Left renal cortex interstitium (tissue), 4 donors: ENCODE measurements at places on chromosomes 5 and 9. TPM values are rescaled to one million over a fixed set of nuclear protein-coding genes. Genes with fewer than 3 reads are reported as not detected.

DNA sequence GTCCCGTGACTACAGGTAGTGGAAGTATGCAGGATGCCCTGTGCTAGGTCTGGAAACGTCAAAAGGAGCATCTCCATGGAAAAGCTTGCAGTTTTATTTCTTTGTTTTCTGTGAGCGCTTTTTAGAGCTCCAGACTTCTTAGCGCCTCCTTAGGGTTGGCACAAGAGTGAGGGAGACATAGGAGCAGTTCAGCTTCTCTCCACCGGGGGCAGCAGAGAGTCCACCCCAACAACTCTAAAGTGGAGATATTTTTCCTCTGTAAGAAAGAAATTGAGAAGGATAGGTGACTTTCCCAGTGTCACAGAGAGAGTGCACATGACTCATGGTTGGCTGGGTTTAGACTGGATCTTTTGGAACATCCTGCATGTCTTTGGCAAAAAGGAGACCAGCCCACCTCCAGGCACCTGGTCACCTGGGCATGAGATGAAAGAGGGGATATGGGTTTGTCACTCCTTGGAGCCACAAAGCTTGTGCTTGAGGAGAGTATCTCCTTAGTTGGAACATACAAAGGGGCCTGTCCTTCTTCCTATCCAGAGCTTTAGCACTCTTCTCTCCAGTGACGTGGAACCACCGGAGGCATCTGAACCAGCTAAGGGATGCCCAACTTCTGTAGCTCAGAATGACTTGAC is 637.7 kb downstream of the SEMA5A start:
- no peak for DNase-seq

DNA sequence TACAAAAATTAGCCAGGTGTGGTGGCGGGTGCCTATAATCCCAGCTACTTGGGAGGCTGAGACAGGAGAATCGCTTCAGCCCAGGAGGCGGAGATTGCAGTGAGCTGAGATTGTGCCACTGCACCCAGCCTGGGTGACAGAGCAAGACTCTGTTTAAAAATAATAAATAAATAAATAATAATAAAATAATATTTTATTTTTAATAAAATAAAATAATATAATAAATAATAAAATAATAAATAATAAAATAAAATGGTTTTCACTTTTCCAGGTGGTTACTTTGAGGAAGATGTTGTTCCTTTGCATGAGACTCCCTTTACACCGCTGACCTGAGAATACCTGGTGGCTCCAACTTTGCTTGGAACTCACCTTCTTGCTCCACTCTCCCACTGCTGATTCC is 82.8 kb downstream of the RCL1 start:
- no peak for DNase-seq

GRCh38 chr9:18694959-18695668 is 221.2 kb downstream of the ADAMTSL1 start:
- DNase-seq, result no peak

- DNase-seq, result no peak
These were observed 36.1 kb downstream of the CAAP1 start for GRCh38 chr9:26856413-26857032.

The FSTL4 gene
- polyA plus RNA-seq, result 0.99 TPM

GRCh38 chr5:151055336-151055735 is 25.5 kb downstream of the TNIP1 start:
- DNase-seq, result no peak

DNA sequence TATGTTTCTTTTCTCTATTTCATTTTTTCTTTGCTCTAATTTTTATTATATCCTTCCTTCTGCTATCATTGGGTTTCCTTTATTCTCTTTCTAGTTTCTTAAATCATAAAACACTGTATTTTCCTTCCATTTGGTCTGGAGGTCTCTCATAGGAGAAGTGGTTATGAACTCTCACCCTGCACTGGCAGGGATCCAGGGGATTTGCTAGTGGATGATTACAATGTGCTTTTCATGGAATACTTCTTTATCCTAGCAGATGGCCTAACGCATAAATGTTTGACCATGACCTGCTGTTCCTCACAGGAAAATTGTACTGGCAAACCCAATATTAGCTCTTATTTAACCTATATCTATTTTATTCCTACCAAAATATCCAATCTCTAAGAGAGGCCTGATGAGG is 31.5 kb upstream of the SGCD start:
- DNase-seq, result no peak

The CDH9 gene
- polyA plus RNA-seq, result 7.6 TPM

The OR2V2 gene
- polyA plus RNA-seq, result not detected

The IFNK gene
- polyA plus RNA-seq, result not detected

GRCh38 chr5:9954869-9955268 is 294.8 kb downstream of the ATPSCKMT start:
- DNase-seq, result no peak

The DOK3 gene
- 4.0 TPM for polyA plus RNA-seq

The FCN1 gene
- 3.1 TPM for polyA plus RNA-seq

- DNase-seq, result no peak
These were observed 94.8 kb upstream of the APC start for GRCh38 chr5:112642885-112643284.

DNA sequence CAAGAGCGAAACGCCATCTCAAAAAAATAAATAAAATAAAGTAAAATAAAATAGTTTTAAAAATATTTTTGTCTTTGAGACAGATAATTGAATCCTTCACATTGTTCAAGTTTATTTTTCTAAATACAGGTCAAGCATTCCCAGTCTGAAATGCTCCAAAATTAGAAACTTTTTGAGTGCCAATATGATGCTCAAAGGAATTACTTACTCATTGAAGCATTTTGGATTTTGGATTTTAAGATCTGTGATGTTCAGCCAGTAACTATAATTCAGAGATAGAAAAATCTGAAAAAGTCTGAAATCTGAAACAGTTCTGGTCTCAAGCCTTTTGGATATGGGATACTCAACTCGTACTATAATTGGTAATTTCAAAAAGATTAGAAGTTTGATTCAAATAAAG is 39.8 kb downstream of the RBM27 start:
- no peak for DNase-seq

GRCh38 chr9:110157823-110158664 is 49.9 kb downstream of the C9orf152 start:
- no peak for DNase-seq

The PCA3 gene
- 1.5 TPM for polyA plus RNA-seq

GRCh38 chr5:74130155-74130897 is 504.3 kb downstream of the ARHGEF28 start:
- no peak for DNase-seq

The ANKRD18B gene
- 0.79 TPM for polyA plus RNA-seq

- no peak for DNase-seq
These were observed 34.9 kb downstream of the CFAP90 start for GRCh38 chr5:7815892-7816534.

The TMEM215 gene
- polyA plus RNA-seq, result 0.24 TPM

DNA sequence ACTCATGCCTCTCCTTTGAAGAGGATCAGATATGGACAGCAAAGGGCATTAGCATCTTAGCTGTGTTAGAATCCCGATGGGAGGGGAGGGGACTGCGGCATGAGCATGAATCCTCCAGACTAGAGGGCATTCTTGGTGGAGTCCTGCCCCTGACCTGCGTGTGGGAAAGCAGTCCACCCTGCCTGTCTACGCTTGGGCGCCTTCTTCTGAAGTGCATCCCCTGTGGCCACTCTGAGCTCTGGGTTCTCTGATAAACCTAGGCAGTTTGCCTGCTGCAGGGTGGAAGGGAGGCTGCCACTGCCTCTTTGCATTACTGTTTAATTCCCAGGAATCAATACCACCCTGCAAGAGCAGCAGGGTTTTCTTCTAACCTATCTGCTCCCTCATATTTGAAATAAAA is 169.3 kb downstream of the INSYN2B start:
- no peak for DNase-seq

The SLC22A4 gene
- 9.2 TPM for polyA plus RNA-seq

DNA sequence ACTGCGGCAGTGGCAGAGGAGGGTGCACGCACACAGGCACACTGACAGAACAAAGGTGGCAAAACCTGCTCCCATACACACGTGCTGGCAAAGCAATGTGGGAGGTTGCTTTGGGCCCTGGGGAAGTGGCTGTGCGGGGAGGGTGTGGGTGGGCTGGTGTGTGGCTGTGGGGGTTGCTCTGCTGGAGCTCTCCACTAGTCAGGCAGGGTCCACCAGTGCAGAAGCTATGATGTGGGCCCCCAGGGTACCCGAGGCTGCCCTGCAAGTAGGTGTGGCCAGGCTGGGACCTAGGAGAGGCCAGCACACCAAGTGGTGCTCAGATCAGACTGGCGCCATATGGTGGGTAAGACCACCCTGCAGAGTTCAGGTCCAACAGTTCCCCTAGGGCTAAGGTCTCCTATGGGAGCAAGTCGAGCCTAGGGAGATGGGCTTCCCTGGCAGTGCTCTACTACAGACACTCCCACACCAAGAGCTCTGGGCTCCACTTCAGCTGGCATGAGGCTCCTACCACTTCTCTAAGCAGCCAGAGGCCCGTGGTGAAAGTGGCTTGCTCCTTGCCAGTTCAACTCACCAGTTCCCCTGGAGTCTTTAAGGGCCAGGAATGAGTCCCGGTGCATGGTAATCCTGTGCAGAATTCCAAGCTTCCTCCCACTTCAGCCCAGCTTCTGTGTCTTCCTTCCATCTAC is 46.2 kb upstream of the IFNE start:
- DNase-seq, result no peak

- no peak for DNase-seq
These were observed 505.0 kb downstream of the EBF1 start for GRCh38 chr5:158594595-158595242.

The CERCAM gene
- polyA plus RNA-seq, result 43.8 TPM

GRCh38 chr9:131621551-131622358 is 76.4 kb downstream of the PRRT1B start:
- DNase-seq, result no peak
